ENCODE measurements at places on chromosomes 7 and 10.

GRCh38 chr10:70284542-70285475 lies 1.0 kb upstream of the NPFFR1 start:
- DNase-seq = no peak

DNA sequence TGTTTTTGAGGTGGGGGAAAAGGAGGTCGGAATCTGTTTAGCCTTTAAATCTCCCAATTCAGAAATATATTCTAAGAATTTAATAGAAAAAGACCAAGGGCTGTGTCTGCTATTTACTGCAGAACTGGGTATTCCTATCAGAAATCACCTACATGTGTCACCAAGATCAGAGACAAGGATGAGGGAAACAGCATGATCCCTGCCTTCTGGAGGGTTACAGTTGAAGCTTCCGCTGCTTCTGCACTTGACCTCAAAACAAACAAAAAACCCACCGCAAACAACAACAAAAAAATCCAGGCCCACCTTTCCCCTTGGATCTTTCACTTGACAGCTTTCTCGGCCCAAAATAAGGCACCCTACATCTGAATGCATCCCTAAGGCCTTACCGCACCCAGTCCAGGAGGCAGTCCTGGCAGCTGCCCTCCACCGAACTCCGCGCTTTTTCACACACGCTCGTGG lies 750 bp upstream of the CDK14 start:
- no peak for DNase-seq

DNA sequence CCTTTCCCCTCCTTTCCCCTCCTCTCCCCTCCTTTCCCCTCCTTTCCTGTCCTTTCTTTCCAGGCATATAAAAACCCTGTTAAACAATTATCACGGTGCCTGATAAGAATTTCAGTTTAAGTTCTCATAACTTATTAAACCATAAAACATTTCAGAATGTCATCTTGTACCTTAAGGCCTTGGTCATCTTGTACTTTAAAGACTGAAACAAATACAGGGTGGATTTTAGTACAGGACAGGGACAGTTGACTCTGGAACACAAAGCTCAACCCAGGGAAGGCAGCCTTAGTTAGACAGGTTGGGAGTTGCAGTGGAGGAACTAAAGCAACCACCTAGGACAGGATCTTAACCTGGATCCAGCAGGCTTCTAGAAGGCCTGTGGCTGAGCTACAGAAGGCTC lies 1.2 kb downstream of the AGR3 start:
- DNase-seq = no peak

DNA sequence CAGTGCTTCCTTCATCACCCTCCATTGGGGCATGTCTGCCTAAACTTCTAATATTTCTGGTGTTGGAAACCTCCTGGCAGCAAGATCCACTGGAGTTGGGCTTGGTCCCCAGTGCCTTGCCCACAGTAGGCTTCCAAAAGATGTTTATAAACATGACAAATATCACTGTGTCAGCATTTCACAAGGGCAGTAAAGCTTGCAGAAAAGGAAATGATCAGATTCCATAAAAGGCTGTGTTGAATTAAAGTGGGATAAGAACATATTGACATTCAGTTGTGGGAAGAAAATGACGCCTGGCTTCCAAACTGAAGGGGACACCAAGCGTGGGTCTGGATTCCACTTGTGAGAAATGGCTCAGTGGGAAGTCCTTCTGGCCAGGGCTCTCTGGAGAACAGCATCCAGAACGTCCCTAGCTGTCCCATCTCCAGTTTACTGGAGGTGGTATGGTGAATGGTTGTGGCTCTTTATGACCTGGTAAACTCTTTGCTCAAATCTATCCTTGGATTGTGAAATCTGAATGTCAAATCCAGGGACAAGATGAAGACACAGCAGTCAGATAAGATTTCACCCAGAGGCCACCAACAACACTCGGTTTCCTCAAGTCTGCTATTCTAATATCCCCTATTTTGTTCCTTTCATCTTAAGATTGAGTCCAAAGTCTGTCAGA lies 287.2 kb downstream of the TNS3 start:
- DNase-seq = no peak

Measured in mucosa of descending colon (tissue), 3 donors.